ENCODE measurements at places on chromosomes 13 and 19.

DNA sequence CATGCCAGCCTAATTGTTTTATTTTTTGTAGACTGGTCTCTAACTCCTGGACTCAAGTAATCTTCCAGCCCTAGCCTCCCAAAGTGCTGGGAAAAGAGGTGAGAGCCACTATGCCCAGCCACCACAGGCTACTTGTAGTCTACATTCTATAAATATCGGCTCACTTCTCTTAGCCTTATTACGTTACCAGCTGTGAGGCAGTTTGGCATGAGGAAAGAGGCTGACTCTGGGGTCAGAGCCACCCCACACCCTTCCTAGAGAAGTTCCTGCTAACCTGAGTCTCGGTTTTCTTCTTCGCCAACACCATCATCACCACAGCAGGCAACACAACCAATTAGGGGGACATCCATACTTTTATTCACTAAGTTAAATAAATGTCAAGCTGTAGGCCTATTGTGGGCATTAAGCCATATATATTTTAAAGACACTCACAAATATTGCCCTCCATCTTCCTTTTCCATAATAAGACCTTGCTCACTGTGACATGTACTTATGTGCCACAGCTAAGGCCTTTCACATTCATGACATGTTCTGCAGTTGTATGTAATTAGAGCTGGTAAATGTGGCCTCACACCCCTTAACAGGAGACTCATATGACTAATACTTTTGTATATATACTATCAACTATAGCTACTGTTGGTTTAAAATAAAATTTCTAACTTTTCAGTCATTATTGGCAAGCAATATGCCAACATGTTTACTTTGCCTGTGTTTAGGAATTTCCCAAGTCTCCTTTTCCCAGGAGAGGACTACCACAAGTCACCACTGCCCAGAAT is 5.7 kb downstream of the SLC25A30 start:
- no peak for DNase-seq

DNA sequence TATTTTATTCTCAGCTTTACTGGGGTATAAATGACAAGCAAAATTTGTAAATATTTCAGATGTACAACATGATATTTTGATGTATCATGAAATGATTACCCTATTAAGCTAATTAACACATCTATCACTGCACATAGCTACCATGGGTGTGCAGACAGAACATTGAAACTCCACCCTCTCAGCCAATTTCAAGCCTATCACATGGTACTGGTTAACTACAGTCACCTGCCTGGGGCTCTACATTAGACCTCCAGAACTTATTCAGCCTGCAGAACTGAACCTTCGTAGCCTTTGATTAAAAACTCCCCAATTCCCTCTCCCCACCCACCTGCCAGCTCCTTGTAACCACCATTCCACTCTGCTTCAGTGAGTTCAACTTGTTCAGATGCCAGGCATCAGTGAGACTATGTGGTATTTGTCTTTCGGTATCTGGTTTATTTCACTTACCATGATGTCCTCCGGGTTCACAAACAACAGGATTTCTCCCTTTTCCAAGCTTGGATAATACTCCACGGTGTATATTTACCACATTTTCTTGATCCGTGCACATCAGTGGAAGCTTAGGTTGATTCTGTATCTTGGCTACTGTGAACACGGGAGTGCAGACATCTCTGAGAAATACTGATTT is 19.2 kb downstream of the RAB20 start:
- no peak for DNase-seq

GRCh38 chr13:46134961-46135522 is 30.2 kb upstream of the CPB2 start:
- DNase-seq: no peak

DNA sequence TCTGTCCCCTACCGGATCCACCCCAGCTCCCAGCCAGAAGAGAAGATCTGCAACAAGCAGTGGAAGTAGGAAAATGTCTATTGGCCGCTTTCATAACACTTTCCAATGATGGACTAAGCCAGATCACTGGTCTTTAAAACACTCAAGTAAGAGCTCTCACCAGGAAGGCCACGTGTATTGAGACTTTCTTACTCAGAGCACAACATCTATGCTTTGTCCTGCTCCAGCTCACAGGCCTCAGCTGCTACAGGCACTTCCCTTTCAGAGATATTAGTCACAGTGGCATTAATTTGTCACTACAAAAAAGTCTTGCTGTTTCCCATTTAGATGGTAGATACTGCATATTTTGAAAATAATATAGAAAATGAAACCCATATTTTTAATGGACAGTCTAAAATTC is 164.2 kb downstream of the ABCC4 start:
- DNase-seq: no peak

- no peak for DNase-seq
Observed at GRCh38 chr13:113976711-113977684, 3.1 kb upstream of the C13orf46 start.

- DNase-seq: no peak
Observed at GRCh38 chr19:55626350-55626749, 2.0 kb upstream of the ZNF784 start.

GRCh38 chr13:41955605-41956004 is 5.3 kb downstream of the VWA8 start:
- no peak for DNase-seq

DNA sequence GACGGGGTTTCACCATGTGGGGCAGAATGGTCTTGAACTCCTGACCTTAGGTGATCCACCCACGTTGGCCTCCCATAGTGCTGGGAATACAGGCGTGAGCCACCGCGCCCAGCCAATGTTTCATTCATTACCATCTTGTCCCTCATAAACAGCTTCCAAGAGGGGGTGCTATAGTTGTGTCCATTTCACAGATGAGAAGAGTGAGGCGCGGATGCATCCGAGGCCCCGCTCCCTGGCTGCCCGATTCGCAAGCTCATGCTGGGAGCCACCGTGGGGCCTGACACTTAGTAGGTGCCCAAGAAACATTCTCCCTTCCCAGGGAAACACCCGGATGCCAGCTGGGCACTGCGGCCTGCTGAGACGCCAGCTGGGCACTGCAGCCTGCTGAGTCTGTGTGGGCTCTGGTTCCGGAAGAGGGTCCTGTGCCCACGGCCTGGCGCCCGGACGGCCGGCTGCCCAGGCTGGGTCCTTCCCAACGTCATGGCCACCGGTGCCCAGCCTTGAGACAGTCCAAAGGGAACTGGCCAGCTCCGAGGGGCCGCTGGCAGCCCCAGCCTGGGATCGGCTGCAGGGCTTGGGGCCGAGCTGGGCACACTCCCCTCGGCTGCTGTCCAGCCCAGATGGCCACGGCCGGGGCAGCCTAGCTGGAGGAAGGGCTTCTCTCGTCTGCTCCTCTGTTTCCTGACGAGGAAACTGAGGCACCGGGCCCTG is 54.7 kb downstream of the NFIC start:
- DNase-seq: no peak

GRCh38 chr19:12364391-12365235 is 870 bp downstream of the ZNF442 start:
- DNase-seq: peak; percentile 1

GRCh38 chr13:37905736-37906135 is 36.2 kb upstream of the TRPC4 start:
- no peak for DNase-seq

GRCh38 chr13:51795419-51795818 is 8.5 kb downstream of the DHRS12 start:
- no peak for DNase-seq

- DNase-seq: no peak
Observed at GRCh38 chr13:19519049-19519448, 42.3 kb downstream of the TPTE2 start.

DNA sequence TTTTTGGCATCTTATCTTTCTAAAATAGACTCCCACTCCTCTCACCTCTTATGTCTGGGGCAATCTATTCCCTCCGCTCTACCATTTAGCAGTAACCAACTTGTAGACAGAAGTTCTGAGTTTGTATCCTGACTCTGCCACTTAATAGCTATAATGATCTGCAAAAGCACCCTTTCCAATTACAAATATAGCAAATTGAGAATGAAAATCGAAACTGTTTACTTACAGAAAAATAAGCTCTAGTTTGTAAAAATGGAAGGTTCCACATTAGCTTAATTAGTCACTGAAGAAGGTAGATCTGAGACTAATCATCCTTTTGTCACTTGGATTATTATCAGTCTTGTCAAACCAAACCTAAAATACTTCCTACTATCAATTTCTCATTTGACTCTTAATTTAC is 409.3 kb downstream of the DIAPH3 start:
- DNase-seq: no peak

GRCh38 chr13:44918326-44919103 is 70.8 kb downstream of the NUFIP1 start:
- DNase-seq: no peak

DNA sequence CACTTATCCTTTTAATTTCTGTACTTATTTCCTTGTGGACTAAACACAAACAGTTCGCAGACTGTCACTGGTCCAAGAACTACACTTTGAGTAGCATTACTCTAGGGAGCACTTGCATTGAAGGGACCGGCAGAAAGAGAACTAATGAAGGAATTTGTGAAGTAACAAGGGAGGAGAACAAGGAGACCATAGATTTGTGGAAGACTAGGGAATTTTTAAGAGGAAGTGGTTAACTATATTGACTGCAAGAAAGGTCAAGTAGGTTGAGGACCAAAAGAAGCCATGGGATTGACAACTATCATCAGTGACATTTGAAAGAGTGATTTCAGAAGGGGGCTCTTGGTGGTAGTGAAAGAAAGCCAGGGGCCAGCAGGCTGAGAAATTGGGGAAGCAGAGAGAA is 4.0 kb upstream of the RB1 start:
- no peak for DNase-seq

DNA sequence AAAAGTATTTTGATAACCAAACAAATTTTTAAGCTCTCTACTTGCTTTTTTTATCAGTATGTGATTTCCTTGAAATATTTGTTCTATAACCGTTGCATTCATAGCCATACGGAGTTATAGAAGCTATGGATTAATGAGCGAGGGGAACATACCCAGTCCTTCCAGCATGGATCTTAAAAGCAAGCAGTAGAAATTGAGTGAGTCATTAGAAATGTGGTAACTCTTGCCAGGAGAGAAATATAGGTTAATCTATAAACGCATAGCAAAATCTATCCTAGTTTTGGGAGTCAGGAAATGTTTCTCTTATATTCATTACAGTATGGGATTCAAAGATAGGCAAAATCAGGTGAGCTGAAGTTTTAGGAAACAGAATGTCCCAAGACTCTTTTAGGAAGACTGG is 507.4 kb downstream of the DACH1 start:
- DNase-seq: no peak

- no peak for DNase-seq
Observed at GRCh38 chr13:106284358-106284757, 251.1 kb downstream of the EFNB2 start.

- DNase-seq: no peak
Observed at GRCh38 chr13:40798380-40798779, 9.0 kb downstream of the SLC25A15 start.

DNA sequence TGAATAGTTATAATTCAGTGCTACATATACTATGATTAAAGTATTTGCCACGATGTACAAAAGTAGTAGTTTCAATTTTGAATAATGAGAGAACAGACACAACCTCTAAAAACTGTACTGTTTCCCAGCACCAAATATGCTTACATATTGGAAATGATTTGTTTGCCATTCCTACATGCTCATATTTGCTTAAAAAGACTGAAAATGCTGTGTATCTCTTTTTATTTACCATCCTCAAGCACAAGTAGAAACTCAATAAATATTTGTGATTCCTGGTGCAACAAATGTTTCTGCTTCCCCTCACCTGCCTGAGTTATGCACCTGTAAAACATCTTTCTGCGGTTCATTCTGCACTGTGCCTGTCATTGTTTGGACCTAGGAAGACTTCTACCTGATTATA is 512.2 kb downstream of the DCT start:
- no peak for DNase-seq

GRCh38 chr13:94217370-94217769 is 262.1 kb downstream of the DCT start:
- DNase-seq: no peak

DNA sequence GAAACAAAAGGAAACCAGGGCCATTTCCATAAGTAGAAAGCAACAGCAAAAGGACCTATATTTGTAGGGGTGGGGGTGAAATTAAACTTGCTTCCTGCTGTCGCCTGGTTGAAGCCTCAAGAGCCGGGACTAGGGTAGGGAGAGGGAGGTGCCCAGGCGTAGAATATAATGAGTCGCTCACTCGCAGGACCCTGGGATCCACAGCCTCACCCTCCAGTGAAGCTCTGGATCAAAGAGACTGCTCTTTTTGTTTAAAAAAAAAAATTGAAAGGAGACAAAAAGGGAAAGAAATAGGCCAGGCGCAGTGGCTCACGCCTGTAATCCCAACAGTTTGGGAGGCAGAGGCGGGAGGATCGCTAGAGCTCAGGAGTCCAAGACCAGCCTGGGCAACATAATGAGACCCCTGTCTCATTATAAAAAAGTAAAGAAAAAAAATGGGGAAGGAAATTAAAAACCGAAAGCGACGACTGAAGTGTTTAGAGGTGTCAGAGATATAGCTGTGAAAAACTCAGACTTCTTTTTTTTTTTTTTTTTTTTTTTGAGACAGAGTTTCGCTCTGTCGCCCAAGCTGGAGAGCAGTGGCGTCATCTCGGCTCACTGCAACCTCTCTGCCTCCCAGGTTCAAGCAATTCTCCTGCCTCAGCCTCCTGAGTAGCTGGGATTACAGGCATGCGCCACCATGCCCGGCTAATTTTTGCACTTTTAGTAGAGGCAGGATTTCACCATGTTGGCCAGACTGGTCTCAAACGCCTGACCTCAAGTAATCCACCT is 10.9 kb upstream of the ADGRE5 start:
- DNase-seq: no peak

DNA sequence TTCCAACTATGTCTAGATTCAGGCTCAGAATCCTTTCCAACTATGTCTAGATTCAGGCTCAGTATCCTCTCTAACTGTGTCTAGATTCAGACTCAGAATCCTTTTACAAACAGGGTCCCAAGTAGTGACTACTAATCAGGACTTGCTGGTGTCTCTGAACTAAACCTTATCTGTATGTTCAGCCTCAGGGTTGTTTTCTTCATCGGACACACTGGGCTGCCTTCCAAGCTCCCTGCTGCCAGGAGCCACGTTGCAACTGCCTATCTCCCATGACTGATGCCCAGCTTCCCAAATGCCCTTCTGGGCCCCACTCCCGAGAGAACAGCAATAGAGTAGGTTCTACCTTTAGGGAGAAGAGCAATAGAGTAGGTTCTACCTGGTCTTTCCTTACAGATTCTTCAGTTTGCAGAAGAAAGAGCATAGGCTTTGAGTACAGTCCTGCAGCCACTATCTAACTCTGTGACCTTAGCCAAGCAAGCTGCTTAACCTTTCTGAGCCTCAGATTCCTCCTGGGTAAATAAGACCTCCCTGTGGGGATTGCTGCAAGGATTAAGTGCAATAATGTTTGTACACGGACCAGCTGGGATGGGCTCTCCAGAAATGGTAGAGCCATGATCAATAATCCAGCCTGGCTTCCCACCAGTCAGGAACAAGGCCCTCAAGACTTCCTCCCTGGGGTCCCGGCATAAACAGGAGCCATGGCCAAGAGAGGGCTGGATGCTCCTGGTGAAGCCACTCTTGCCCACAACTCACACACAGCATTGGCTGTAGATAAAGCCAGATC is 61.5 kb downstream of the ZIC5 start:
- no peak for DNase-seq

DNA sequence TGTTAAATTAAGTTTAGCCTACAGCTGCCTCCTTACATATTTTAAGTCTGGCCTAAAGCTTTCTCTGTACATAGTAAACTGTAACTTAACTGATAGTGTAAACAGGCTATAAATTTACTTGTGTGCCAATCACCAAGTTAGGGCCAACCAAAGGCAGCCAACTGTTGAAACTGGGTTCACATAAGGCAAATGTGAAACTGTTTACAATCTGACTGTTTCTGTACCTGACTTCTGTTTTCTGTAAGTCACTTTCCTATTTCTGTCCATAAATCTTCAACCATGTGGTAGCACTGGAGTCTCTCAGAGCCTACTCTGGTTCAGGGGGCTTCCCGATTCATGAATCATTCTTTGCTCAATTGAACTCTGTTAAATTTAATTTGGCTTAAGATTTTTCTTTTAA is 103.1 kb downstream of the RAP2A start:
- DNase-seq: no peak
